ENCODE measurements at places on chromosomes 4 and X.

GRCh38 chr4:30005995-30006394, 714.2 kb upstream of the PCDH7 start:
- no peak for DNase-seq

GRCh38 chr4:52195869-52196268, 144.8 kb downstream of the SPATA18 start:
- DNase-seq, result no peak

GRCh38 chrX:30714138-30714537, 60.9 kb downstream of the GK start:
- no peak for DNase-seq

GRCh38 chr4:79540143-79540542, 132.1 kb upstream of the GK2 start:
- DNase-seq, result no peak

DNA sequence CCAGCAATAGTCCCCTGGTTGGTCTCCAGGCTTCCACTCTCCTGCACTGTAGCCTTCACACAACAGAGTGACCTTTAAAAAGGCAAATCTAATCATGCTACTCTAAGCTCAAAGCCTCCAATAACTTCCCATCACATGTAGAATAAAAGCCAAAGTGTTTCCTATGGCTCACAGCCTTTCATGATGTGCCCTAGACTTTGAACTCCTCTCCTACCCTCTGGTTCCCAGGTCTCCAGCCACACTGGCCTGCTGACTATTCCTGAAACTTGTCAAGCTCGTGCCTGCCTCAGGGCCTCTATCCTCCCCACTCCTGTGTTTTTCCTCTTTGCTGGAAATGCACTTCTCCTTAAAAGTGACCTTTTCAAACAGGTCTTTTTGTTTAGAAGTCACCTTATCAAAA, 3.1 kb downstream of the MANBA start:
- no peak for DNase-seq

DNA sequence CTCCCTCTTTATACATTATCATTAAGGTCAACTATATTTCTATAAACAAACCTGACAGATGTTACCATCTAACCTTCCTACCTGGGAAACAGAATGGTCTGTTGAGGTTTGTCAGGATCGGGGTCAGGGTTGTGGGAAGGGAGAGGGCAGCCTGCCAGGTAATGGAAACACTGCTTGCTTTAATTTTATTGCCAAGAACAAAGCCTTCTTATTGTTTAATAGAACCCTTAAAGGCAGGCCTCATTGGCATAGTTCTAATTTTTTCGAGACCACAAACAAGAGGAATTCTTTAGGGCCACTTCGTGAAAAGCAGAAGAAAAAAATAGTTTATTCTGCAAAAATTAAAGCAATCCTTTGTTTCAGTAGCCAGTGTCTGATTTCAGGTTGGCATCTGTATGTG, 113.2 kb downstream of the MID1 start:
- no peak for DNase-seq

GRCh38 chrX:149799938-149800337, 18.2 kb downstream of the MAGEA9 start:
- DNase-seq, result no peak

- DNase-seq, result no peak
These were observed 340.9 kb downstream of the CENPC start for GRCh38 chr4:67204441-67204840.

DNA sequence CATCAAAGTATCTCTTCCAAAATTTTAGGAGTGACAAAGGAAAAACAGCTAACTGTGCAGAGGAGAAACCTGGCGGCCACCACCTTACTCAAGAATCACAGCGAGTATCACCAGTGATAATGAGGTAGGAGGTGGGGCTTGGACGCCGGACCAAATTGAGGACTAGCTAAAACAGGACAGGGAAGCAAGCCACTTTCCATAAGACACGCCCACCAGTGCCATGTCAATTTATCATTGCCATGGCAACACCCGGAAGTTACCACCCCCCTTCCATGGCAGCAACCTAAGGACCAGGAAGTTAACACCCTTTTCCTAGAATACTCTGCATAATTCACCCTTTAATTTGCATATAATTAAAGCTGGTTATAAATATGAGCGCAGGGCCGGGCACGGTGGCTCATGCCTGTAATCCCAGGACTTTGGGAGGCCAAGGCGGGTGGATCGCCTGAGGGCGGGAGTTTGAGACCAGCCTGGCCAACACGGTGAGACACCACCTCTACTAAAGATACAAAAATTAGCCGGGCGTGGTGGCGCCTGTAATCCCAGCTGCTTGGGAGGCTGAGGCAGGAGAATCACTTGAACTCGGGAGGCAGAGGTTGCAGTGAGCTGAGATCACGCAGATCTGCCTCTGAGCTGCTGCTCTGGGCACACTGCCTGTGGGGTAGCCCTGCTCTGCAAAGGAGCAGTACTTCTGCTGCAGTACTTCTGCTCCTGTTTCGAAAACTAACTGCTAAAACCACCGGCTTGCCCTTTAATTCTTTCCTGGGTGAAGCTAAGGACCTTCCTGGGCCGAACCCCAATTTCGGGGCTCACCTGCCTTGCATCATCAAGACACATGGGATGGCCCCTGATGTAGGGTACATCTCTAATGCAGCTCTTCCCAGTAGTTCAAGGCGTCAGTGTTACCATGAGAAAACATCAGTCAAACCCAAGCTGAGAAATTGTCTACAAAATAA, 116.7 kb downstream of the HMX1 start:
- no peak for DNase-seq

GRCh38 chrX:23403849-23404248, 69.2 kb downstream of the PTCHD1 start:
- no peak for DNase-seq

DNA sequence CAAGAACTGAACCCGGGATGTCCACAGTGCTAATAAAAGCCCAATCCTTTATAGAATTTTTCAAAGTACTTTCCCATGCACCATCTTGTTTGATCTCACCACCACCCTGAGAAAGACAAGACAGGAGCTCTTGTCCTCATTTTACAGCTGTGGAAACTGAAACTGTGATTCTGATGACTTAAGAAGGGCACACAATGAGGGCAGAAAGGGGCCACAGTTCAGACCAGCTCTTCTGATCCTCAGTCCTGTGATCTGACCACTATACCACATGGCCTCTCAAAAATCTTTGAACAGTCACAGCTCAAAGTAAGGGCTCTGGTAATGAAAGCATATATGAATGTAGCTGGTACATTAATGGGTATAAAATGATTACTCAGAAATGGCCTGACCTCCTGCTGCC, 127.3 kb upstream of the CPEB2 start:
- DNase-seq, result no peak

- DNase-seq, result no peak
These were observed 7.2 kb downstream of the STK26 start for GRCh38 chrX:132030264-132030663.

DNA sequence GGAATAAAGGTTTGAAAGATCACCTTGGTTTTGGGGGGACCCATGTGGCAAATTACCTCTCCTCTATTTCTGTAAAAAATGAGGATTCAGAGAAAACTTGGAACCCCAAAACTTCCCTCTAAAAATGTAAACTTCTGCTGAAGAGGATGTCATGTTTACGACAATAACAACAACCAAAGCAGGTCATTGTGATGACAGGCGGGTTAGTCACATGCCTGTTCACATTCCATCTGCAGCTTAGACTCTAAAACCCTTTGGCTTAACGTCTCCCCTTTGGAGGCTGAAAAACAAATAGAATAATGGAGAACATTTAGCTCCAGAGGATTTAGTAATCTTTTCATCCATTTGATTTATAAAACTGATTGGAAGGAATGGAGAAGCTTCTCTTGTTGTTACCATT, 75.0 kb upstream of the FAM9C start:
- DNase-seq, result no peak

GRCh38 chr4:16480011-16480410, 253.7 kb upstream of the TAPT1 start:
- no peak for DNase-seq

GRCh38 chr4:104795264-104795939, 300.7 kb upstream of the CXXC4 start:
- no peak for DNase-seq

GRCh38 chr4:53113431-53114225, 251.5 kb downstream of the RASL11B start:
- DNase-seq, result no peak

DNA sequence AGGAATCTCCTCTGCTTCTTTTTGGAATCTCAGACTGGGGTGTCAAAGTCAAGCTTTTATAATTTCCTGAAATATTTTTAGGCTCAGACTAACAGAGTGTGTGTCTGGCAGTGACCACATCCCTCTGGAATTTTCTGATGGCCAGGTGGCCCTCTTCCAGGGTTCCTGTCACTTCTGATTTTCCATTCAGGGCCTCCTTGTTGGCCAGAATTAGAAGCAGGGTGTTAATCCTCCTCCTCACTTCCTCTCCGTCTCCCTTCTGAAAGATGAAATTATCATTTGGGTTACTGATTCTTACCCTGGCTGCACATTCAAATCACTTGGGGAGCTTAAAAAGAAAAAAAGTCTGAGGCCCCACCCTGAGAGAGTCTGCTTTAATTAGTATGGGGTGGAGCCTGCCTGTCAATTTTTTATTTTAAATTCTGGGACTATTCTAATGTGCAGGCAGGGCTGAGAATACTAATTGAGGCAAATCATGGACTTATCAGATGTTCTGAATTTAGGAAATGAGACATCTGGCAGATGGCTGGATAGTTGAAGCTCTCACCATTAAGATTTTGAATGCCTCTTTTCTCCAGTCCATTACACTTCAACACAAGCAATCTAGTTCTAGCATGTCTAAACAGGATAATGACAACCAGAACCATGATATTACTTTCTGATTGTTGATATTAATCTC, 43.2 kb downstream of the HAND2 start:
- no peak for DNase-seq

GRCh38 chr4:87321888-87322287, 794 bp downstream of the HSD17B13 start:
- no peak for DNase-seq

- no peak for DNase-seq
These were observed 38.0 kb upstream of the IGFBP7 start for GRCh38 chr4:57148177-57148576.

GRCh38 chrX:22366906-22367305, 94.2 kb downstream of the CBLL2 start:
- DNase-seq, result no peak

DNA sequence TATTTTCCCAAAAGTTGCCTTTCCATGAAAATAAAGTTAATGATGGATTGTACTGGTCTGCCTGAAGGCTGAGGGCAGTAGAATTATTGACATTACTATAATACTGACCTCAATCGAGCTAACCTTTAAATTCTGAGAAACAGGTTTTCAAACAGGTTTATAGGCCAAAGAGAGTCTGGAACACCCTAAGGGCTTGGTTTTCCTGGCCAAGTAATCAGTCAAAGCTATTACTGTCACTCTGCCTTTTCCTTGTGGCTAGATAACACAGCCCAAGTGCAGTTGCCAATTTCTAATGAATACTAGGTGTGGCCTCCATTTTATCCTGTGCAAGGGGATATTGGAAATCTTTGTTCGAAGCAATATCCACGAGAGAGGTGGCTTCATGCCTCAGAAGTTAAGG, 75.2 kb downstream of the INTS12 start:
- no peak for DNase-seq

DNA sequence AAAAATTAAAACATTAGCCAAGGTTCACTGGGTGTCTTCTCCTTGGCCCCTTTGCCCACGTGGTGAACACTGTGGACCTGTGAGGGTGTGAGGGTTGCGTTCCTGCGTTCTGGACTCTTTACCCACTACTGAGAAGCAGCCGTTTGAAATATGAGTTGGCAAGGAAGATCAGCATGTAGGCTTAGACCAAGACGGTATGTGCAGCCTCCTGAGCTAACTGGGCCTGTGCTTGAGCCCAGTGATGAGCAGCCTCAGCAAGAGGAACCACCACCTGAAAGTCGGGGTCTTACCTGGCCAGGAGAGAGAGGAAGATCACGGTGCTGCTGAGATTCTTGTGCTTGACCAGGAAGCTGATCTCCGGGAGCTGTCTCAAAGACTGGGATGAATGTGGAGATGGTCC, 19.5 kb downstream of the RGS12 start:
- no peak for DNase-seq

DNA sequence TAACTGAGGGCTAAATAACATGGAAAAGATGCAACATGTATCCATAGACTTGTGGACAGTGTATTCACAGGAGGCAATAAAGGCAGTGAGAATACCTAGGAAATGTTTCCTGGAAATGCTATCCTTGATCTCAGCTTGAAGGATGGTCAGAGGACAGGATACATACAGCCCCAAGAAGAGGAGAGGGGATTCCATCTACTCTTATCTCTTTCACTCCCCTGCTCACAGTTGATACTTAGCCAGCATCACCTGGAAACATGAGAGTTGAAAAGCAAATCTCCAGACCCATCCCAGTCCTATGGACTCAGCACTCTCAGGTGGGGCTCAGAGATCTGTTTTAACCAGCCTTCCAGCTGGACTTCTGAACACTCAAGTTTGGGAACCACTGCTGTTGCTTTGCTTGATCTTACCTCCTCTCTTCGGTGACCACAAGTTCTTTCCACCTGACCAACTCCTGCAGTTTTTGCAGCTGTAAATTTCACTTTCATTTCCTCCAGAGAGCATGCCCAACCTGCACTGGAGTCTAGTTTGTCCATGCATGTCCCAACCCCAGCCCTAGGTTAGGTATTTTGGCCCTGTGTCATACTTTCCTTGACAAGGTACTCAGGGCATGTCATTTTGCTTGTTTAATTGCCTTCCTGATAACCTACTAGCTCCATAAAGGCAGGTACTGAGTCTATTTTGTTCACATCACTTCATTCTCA, 10.4 kb downstream of the RELL1 start:
- no peak for DNase-seq

DNA sequence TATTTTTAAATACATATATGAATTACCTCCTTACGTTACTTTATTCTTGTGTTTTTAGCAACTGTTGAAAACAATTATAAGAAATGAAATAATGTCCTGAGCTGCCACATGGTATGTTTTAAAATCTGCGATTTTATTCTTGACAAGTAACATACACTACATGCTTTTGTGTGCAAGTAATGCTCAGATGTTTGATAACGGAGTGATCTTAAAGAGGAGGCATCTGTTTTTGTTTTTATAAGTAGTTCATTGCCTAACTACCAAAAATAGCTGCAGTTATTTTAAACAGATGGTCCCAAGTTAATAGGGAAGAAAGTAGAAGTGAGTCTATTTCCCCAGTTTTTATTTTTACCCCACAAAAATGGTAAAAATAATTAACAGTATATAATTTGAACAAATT, 55.2 kb downstream of the GAB1 start:
- peak; percentile 53 for DNase-seq

GRCh38 chr4:123553279-123553678, 156.7 kb downstream of the SPRY1 start:
- DNase-seq, result no peak

- no peak for DNase-seq
These were observed 7.5 kb upstream of the BMP2K start for GRCh38 chr4:78768452-78769180.

DNA sequence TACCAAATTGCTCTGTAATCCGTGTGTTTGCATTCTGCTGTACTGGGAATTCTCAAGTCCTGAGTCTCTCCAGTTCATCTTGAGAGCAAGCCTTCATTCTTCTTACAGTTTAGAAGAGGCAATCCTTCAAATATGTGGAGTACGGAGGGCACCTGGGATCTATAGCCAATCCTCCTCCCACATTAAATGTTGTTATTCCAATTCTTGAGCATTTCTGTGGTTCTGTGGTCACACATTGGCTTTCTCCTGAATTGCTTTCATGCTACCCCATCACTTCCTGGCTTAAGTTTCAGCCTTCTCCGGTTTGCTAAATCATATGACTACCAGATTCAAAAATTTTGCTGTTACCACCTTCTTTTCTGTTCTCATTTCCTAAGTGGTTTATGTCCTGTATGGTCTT, 611.1 kb downstream of the PCDH19 start:
- DNase-seq, result no peak
